ENCODE measurements at places on chromosomes 12 and 14.

- no peak for DNase-seq
Observed at GRCh38 chr14:91229005-91229382, 15.5 kb downstream of the GPR68 start.

- no peak for DNase-seq
Observed at GRCh38 chr14:53285064-53285463, 131.9 kb upstream of the DDHD1 start.

DNA sequence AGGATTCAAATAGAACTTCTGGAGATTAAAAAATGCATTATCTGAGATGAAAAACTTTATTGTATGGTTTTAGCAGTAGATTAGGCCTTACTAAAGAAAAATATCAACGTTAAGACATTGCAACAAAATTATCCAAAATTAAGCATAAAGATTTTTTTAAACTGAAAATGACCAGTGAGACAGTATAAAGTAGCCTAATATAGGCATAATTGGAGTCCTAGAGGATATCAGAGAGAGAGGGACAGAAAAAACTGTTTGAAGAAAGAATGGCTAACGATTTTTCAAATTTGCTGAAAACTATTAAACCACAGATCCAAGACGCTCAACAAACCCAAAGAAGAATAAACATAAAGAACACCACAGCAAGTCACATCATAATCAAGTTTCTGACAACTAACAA, 149.5 kb upstream of the LMNTD1 start:
- no peak for DNase-seq

DNA sequence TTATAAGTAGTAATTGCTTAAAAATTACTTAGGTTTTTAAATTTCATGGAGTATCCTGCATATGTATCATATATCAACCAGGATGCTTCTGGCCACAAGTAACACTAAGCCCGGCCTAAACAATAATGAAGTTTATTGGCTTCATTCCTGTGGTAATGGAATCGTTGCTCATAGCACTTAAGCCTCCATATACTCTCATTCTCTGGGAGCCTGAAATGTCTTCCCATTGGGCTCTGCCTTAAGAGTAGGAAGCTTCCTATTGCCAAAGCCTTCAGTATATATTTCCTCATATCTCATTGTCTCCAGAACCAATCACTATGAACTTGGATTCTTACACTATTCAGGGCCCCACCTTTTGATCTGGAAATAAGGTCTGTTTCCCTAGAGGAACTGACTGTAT, 83.8 kb upstream of the DNM1L start:
- no peak for DNase-seq

GRCh38 chr14:20388159-20388558, 25.1 kb downstream of the TEP1 start:
- no peak for DNase-seq

DNA sequence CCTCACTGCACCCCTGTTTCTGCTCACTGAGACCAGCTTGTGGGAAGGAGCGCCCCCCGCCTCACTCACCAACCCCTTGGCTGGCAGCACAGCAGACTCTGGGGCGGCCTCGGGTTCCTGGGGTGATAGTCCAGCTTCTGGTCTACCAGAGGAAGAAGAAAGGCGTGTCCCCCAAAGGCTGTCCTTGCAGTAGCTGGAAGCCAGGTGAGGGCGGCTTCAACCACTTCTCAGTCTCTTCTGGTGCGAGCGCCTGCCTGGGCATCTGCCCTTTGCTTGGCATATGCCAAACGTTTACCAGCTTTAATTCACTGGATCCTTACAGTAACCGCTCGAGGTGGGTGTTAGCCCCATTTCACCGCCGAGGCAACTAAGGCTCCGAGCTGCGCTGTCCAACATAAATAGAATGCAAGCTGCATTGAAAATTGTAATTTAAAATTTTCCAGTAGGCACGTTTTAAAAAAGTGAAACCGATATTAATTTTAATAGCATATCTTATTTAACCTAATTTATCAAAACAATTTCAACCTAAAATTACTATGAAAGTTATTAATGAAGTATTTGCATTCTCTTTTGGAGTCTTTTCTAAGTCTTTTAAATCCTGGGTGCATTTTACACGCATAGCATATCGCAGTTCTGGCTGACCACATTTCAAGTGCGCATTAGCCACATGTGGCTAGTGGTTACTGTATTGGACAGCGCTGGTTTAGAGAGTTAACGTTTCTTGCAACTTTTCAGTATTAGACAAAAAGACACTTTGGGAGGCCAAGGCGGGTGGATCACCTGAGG, 872 bp downstream of the FAM177A1 start:
- DNase-seq: no peak

DNA sequence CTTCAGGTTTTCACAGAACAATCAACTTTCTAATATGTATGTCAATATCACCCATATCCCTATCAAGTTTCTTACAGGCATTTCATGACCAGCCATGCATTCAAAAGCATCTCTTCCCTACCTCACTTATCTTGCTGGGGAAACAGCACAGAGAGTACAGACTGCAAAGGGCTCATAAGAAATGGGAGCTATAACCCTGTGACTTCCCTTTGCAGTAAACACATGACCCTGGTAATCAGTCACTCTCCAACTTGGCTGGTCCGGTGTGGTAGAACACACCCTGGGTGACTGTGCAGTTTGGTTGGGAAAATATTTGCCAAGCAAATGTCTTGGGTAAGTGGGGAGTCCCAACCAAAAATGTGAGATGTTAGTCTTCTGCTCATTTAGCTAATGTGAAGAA, 49.4 kb upstream of the TMCC3 start:
- DNase-seq: no peak

- DNase-seq: no peak
Observed at GRCh38 chr14:60845523-60845922, 111.0 kb downstream of the MNAT1 start.

DNA sequence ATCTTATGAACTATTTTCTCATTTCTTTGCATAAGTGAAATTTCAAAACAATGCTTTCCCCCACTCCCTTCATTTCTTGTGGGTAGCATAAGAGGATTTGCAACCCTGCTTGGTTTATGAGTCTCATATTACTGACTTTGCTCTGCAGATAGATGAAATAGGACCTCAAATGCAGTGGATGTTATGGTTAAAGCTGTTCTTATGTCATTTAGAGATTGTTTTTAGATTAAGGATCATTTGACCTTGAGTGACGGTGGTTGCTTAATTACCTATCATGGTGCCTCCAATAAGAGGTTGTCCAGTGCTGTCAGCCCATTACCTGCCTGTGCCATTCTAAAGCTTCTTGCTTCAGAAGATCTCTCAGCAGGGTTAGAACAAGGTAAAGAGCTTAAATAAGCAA, 351.4 kb upstream of the ATP2B1 start:
- no peak for DNase-seq

GRCh38 chr14:76810953-76811400, 1.7 kb downstream of the ANGEL1 start:
- peak; percentile 15 for DNase-seq

GRCh38 chr14:69685716-69686115, 74.3 kb downstream of the SUSD6 start:
- peak; percentile 66 for DNase-seq

- DNase-seq: no peak
Observed at GRCh38 chr12:52929538-52929937, 19.4 kb upstream of the KRT18 start.

- no peak for DNase-seq
Observed at GRCh38 chr12:25152055-25152454, 42.9 kb downstream of the DNAI7 start.

DNA sequence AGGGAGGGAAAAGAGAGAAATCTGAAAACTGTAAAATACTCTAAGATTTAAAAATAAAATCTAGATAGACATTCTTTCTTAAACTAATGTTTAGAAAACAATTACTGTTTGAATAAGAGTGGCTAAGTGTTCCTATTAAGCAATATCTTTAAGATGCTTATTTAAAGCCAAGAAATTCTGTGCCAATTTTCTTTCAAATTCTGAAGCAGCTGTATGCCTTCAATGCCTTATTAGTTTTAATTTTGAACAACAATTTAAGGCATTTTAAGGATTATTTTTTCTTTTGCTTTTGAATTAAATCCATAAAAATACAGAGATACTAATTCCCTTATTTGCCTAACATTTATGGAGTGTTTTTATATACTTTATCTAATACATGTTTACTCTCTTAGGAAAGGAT, 50.3 kb upstream of the KITLG start:
- DNase-seq: no peak

- no peak for DNase-seq
Observed at GRCh38 chr12:105316931-105317852, 13.3 kb upstream of the C12orf75 start.

GRCh38 chr14:100428727-100429126, 105.6 kb downstream of the SLC25A47 start:
- DNase-seq: peak; percentile 19

DNA sequence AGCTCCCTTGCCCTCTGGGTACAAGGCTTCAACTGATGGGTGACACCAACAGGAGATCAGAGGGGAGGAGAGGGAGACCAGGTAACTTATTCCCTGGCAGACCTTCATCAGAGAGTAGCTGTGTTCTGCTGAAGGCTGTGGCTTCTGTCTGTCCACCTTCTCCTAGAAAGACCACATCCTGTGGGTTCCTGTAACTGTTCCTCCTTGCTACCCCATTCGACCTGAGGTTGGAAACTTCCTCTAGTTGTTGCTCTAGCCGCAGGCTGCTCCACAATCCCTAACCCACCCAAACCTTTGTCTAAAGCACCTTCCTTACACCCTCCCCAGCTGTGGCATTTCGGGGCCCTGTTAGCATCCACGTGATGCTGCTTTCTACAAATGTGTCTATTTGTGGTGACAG, 454.2 kb downstream of the DPF3 start:
- DNase-seq: peak; percentile 6

- no peak for DNase-seq
Observed at GRCh38 chr14:29529418-29529817, 398.2 kb downstream of the PRKD1 start.

- no peak for DNase-seq
Observed at GRCh38 chr14:66140213-66140918, 345.8 kb upstream of the CCDC196 start.

DNA sequence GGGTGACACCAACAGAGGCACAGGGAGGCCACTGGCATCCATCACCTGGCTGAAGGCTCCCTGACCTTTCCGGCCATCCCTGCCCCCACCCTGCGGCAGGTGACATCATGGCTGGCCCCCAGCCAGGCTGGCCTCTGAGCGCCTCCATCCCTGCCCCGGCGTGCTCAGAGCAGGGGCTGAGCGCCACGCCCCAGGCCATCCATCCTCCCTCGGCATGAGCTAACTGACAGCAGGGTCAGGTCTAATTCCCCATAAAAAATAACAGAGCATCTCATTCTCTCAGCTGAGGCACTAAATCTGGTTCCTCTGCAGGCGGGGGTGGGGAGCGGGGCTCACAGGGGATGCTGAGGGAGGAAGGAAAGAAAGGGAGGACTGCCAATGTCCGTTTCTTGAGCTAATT, 50.7 kb downstream of the PRIMA1 start:
- DNase-seq: no peak

- DNase-seq: no peak
Observed at GRCh38 chr14:29926701-29927375, 809 bp downstream of the PRKD1 start.

DNA sequence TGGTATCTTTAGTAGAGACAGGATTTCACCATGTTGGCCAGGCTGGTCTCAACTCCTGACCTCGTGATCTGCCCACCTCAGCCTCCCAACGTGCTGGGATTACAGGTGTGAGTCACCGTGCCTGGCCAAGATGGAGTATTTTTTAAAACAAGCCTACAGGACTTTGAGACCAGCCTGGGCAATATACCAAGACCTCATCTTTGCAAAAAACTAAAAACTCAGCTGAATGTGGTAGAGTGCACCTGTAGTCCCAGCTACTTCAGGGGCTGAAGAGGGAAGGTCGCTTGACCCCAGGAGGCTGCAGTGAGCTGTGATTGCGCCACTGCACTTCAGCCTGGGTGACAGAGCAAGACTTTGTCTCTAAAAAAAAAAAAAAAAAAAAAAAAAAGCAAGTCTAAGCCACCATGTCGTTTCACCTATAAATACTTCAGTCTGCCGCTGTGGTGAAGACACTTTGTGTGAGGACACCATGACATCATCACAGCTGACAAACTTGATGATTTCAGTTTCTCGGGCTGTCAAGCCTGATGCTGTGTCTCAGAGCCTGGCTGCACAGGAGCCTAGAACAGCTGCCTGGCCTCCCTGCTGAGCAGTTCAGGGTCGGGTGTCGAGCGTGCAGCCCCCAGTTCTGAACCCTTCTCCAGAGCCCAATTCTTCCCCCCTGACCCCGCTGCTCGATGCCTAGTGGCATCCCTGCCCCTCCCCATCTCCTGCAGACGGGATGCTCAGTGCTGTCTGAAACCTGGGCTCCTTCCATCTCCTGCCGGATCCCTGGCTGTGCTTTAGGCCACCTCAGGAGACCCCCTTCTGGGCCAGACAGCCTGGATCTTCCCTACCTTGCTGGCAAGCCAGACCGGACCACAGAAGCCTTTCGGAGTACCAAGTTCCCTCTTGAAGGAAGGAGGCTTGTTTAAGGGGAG, 119.2 kb upstream of the EVL start:
- DNase-seq: peak; percentile 25

GRCh38 chr12:32201096-32201495, 94.4 kb downstream of the BICD1 start:
- no peak for DNase-seq

DNA sequence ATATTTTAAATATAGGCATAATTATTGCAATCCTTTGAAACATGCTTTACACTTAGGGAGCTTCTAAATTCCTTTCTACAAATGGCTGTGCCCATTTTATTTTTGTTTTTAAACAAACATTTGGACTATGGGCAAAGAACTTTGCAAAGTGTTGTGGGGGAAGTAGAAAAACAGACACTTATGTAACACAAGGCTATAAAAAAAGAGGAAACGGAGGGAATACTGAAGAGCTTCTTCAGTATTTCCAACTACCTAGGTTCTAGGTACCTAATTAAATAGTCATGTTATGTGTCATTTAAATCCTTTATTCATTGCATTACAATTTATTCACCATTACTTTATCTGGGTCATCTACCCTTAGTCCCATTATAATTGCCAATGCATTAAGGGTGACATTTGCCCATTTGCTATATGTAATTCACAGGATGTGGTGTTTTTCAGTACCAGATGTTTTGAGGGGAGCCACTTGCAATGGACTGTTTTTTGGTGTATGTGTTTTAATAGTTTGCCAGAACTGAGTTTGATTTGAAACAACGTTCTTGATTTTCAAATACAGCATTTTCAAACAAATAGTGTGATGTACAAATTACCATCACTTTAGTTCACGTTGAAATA, 1.5 kb upstream of the MSRB3 start:
- DNase-seq: no peak

DNA sequence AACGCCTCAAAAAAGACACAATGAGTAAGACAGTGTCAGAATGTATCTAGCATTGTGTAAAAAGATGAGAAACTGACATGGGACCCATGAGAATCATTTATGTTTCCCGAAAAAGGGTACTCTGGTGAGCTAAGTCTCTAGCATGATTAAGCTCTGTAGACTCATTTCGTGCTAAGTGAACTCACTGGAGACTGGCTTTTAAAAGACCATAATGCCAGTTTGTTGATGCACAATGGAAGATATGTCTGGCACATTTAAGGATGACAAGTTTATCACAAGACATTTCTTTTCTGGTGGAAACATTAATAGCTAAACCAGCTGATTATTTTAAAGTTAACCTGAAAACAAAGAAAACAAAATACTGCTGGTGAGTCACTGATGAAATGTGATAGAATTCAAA, 233.5 kb downstream of the SLC2A13 start:
- no peak for DNase-seq

Data from activated CD4-positive, alpha-beta T cell treated with anti-CD3 and anti-CD28 coated beads for 48 hours (primary cell).